KG1 (cell line): ENCODE measurements at places on chromosomes 11 and 22.

GRCh38 chr11:3077189-3077836, 20.1 kb upstream of the CARS1 start:
- no peak for DNase-seq

- no peak for DNase-seq
These were observed 3.2 kb upstream of the PCF11 start for GRCh38 chr11:83153764-83154163.

DNA sequence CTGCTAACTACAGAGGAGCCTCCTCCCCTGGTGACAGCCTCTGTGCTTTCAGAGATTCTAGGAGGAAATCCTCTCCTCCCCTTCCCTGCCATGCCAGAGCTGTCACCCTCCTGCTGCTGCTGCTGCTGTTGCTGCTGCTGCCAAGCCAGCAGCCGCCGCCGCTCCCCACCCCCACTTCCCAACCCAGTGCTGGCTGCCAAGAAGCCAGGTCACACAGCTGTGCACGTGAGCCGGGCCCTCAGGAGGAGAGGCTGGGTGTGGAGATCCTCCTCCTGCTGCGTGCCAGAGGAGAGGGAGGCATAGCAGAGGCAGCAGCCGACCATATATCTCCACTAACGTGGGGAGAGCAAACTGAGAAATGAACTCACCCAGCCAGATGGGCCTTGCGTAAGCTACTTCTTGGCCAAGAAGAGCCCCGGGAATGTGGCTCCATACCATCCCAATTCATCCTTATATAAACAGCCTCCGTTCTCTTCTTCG, 12.4 kb downstream of the CRY2 start:
- DNase-seq: no peak

GRCh38 chr11:57482782-57483561, 22.6 kb downstream of the RTN4RL2 start:
- DNase-seq: no peak

DNA sequence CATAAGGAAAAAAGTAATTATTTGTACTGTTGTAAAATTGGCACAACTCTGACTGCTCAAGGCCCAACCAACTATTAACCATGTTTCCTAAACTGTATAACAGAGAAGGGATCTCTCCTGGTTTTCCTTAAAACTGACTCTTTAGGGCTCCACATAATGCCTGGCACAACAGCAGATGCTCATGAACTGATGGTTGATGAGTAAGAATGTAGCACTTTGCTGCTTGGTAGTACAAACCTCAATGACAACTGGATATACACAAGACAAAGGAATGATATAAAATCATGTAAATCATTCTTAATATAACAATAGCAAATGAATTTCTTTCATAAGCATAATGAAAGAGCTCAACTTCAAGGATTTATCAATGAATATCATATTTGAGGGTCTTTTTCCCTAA, 11.7 kb downstream of the MSANTD2 start:
- DNase-seq: no peak

- no peak for DNase-seq
These were observed 1.5 kb upstream of the GRAMD4 start for GRCh38 chr22:46618667-46619066.

- DNase-seq: no peak
These were observed 16.2 kb upstream of the SHANK3 start for GRCh38 chr22:50656122-50657070.

DNA sequence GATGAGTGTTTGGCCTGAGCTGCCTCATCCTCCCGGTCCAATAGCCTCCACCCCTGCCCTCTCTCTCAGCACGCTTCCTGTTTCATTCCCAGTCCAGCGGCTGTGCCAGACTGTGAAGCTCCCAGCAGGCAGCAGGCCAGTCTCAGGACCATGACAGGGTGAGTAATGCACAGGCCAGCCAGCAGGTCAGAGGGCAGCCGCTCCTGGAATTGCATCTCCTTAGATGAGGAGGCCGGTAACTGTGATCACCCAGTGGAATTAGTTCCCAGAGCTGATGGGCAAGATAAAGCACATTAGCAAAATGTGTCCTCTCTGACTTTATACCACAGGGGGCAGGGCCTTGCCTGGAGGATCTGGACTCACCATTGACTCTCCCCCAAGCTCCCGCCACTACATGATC, 251.2 kb downstream of the ETS1 start:
- no peak for DNase-seq

GRCh38 chr22:41311487-41311886, 10.2 kb downstream of the ZC3H7B start:
- DNase-seq: no peak

DNA sequence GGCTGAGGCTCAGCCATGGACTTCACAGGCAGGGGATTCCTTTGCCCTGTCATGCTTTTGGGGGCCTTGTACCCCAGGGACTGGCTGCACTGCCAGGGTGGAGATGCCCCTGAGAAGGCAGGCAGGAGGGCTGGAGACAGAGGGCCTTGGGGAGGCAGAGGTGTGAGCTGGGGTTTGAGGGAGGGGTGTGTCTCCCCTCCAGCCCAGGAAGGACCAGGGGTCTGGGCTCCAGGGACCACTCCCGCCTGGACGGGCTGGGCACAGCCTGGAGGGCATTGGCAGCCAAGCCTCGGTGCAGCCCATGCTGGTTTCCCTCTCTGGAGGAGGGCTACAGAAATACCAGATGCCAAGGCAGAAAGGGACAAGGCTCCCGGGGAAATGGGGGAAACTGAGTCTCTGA, 19.5 kb downstream of the OTUB1 start:
- DNase-seq: no peak

DNA sequence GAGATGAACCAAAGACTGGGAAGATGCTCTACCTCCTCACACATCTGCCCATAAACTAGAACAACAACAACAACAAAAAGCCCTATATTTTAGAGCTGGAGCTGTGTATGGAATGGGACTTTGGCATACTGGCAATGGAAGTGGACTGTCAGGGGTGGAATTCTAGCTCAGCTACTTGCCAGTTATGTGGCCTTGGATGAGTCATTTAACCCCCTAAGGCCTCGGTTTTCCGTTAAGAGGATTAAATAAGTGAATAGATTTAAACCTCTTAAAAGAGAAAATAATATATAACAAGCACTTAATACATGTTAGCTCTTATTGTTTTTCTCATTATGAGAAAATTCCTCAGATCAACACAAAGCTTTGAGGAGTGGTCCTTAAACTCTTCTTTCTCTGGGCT, 195.0 kb downstream of the KIF18A start:
- DNase-seq: no peak

DNA sequence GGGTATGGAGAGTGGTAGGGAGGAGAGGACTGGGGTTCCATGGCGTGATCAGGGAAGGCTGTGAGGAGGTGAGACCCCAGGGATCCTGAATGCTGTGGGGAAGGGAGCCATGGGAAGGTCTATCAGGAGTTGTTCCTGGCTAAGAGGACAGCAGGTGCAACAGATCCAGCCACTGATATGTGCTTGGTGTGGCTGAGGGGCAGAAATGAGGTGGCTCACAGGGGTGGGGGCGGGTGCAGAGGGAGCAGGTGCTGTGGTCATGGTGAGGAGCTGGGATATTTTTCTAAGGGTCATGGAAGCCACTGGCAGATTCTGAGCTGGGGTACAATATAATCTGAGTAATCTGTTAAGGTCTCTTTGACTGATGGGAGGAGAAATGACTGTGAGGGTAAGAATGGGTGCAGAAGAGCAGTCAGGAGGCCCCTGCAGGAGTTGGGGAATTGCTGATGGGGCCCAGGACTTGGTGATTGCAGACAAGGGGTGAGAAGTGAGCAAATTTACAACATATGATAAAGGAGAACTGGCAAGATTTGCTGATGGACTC, 31.3 kb upstream of the DMC1 start:
- no peak for DNase-seq

DNA sequence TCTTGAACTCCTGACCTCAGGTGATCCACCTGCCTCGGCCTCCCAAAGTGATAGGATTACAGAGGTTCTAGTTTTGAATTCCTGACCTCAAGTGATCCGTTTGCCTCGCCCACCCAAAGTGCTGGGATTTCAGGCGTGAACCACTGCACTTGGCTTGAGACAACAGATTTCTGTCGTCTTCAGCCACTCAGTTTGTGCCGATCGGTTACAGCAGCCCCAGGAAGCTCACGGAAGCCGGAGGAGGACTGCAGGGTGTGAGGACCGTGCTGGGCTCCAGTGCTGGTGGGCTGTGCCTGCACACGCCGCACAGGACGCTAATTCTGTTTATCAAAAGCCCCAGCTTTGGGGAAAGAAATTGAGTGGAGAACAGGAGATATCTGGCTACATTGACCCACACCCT, 82.0 kb downstream of the CELSR1 start:
- DNase-seq: no peak

DNA sequence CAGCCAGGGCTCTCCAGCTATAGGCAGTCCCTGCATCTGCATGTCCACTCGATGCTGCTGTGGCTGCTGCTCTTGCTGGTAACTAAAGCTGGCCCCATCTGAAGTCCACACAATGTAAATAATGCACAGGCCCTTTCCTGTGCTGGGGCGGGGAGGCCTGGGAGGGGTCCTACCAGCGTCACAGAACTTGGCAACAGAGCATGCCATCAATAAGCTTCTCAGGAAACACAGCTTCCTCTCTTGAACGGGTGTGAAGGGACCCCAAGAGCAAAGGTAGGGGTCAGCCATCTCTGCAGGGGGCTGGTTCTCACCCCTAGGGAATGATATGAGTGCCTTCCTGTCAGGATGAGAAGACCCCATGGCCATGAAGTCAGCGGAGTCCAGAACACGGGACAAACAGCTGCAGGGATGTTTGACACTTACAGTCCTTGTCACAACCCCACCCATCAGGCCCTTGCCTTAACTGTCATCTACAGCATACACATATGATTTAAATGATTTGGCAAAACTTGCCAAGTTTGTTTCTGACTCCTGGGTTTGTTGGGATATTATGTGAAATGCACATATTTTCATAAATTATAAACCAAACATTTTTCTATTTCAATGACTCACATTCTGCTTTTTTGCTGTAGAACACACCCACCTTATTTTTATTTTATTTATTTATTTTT, 39.1 kb upstream of the LYVE1 start:
- DNase-seq: no peak

GRCh38 chr22:21937041-21937820, 15.4 kb downstream of the PPM1F start:
- DNase-seq: no peak

DNA sequence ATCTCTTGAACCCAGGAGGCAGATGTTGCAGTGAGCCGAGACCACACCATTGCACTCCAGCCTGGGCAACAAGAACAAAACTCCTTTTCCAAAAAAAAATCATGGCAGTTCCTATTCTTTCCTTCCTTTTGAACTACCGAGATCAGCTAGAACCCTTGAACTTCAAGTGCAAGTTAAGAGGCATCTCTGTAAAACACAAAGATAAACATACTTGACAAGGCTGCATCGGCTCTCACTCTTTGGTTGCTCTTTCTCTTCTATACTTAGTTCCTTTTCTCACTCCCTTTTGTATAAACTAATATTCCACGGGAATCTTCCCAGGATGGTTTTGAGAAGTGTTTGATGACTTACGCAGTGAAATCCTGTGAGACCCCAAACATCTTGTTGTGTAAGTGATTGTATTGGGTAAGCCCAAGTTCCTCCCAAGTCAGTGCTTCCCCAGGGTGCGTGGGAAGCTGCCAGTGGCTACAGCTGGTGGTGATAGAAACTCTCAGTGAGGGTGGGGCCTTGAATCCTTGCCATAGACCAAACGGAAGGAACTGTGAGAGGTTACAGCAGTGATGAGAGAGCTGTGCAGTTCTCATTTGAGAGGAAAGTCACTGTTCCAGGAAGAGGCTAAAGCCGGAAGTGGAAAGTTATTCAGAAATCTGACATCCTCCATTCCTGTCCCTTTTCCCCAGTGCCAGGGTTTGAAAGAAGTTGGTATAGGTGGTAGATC, 24.1 kb upstream of the CDC42EP2 start:
- no peak for DNase-seq

DNA sequence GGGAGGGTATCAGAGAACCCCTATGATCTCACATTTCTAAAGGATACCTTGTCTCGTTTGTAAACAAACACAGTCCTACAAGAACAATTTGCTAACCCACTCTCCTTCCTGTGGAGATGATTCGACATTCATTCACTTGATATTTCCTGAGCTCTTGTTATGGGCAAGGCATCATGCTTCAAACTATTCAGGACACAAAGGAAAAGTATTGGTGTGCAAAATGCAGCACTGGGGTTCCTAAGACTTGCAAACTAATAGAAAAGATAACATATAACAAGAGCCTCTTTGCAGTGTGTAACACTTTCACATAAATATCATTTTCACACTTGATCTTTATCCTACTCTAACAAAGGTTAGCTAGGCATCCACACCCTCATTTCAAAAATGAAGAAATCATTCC, 211.5 kb upstream of the BLID start:
- DNase-seq: no peak

DNA sequence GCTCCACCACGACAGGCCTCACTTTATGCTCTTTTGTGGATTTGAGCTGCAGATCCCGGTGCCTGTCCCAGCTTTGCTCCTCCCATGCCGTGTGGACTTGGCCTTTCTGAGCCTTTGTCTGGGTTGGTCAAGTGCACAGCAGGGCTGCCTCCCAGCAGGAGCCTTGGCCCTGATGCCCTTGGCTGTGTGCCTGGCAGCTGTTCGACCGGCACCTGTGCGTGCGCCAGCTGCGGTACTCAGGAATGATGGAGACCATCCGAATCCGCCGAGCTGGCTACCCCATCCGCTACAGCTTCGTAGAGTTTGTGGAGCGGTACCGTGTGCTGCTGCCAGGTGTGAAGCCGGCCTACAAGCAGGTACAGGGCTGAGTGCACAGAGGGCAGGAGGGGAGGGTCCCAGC, 46.5 kb downstream of the MYO7A start:
- DNase-seq: no peak

DNA sequence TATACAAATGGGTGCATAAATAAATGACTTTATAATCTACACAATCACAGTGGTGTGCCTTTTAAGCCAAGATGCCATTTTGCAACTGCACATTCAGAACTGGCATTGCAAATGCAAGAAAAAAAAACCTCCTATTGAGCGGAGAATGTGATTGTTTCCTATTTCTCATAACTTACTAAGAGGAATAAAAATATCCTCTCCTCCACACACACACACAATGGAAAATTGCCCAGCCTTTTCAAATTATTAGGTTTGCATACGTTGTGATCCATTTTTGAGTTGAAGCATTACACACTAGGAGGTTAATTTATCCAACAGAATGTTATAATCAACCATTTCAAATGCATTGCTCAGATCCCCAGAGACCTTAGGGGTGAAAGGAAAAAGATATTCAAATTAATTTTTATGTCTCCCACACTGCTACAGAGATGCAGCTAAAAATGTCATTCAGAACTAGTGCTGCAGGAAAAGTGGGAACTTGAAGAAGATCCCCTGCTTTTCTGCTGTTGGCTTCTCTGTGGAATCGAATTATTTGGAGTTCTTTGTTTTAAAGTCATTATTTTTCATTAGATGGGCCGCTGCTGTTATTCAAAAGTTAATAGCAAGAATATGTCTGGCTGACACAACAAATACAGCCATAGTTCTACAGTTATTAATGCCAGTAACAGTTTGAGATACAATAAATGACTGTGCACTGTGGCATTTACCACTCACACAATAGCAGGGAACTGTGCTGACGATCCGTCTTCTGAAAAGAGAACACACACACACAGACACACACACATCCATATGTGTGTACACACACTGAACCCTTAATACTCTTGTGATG, 299.9 kb upstream of the ANO5 start:
- DNase-seq: no peak
